ENCODE measurements at places on chromosomes 7 and 10.
A peak's percentile ranks its signal among the peaks of the same experiment; 100 is the strongest.

- no peak for DNase-seq
These were observed 48.7 kb downstream of the ANK3 start for GRCh38 chr10:60340973-60341372.

- DNase-seq = no peak
These were observed 28.8 kb upstream of the CHST15 start for GRCh38 chr10:124122211-124122610.

GRCh38 chr10:116101616-116102315 is 171.2 kb downstream of the GFRA1 start:
- DNase-seq = no peak

- no peak for DNase-seq
These were observed 196.5 kb downstream of the HERPUD2 start for GRCh38 chr7:35498416-35498815.

- DNase-seq = no peak
These were observed 584.6 kb upstream of the POM121L12 start for GRCh38 chr7:52450816-52451215.

- no peak for DNase-seq
These were observed 314.9 kb upstream of the SEMA3A start for GRCh38 chr7:84509522-84509921.

DNA sequence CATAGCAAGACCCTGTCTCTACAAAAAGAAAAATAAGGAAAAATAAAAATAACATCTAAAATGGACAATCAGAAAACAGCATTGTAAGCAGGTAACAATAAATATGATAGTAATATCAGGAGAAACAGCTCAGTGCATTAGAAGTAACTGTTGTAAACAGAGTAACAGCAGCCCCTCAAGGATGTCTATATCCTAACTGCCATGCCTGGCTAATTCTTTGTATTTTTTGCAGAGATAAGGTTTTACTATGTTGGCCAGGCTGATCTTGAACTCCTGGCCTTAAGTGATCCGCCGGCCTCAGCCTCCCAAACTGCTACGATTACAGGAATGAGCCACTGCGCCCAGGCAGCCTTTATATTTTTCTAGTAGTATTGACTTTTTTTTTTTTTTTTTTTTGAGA is 7.5 kb downstream of the SORBS1 start:
- DNase-seq = no peak

DNA sequence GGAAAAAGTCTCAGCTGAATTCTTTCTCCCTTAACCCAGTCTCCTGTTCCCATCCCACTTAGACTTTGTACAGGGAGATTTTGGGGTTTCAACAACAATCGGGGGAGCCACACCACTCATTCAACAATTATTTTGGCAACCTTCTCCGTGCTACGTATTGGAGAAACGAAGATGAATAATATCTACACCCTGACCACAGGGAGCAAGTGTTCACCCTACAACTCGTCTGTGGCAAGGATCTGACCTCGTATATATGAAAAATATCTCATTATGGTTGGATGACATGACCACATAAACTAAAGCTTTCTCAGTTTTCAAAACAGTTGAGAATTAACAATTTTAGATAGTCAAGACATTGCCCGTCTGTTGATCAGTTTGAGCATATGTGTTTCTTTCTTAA is 302.1 kb downstream of the CACNA2D1 start:
- DNase-seq = no peak

DNA sequence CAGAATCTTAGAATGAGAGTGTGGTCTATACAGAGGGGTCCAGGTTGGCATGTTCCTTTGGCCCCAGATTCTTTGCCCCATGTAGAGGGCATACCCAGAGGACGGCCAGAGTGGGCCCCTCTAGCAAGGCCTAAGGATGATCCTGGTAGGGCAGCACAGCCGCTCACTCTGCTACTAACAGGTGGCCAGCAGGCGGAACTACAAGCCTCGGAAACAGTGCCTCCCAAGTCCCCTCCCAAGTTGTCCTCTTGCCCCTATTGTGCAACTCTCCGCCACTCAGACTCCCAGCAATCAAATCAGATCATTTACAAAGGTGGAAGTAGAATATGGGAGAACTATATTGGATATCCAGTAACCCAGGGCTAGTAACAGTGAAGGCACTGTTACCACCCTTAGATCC is 107.4 kb downstream of the STRA8 start:
- DNase-seq = no peak

GRCh38 chr10:8913720-8914119 is 859.2 kb downstream of the GATA3 start:
- peak; percentile 10 for DNase-seq

DNA sequence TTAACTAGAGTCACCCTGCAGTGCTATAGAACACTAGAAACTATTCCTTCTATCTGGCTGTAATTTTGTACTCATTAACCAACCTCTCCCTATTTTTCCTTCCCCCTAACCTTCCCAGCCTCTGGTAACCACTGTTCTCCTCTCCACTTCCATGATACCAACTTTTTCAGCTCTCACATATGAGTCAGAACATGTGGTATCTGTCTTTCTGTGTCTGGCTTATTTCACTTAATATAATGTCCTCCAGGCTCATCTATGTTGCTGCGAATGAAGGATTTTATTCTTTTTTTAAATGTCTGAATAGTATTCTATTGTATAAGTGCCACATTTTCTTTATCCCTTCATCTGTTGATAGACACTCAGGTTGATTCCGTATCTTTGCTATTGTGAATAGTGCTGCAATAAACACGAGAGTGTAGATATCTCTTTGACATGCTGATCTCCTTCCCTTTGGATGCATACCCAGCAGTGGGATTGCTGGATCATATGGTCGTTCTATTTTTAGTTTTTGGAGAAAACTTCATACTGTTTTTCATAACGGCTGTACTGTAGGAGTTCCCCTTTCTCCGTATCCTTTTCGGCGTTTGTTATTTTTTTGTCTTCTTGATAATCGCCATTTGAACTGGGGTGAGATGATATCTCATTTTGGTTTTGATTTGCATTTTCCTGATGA is 101.4 kb downstream of the FAM107B start:
- no peak for DNase-seq

- DNase-seq = no peak
These were observed 106.6 kb upstream of the TNS3 start for GRCh38 chr7:47688311-47689100.

DNA sequence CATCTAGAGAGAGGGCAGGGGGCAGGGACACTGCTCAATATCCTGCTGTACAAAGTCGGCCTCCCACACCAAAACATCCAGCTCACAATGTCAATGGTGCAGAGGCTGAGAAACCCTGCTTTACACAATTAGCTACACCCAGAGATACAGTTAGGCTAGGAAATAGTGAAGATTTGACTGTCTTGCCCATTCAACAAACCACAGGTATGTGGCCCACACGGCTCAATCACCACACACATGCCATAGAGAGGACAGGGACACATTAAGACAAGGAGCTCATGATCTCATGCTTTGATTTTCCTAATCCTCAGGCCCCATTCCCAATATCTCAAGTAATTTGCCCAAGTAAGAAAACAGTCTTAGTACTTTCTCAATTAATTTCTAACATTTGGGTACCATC is 110.4 kb downstream of the OSBPL3 start:
- DNase-seq = no peak

- peak; percentile 44 for DNase-seq
These were observed 72.4 kb downstream of the ABCC2 start for GRCh38 chr10:99854860-99855259.

DNA sequence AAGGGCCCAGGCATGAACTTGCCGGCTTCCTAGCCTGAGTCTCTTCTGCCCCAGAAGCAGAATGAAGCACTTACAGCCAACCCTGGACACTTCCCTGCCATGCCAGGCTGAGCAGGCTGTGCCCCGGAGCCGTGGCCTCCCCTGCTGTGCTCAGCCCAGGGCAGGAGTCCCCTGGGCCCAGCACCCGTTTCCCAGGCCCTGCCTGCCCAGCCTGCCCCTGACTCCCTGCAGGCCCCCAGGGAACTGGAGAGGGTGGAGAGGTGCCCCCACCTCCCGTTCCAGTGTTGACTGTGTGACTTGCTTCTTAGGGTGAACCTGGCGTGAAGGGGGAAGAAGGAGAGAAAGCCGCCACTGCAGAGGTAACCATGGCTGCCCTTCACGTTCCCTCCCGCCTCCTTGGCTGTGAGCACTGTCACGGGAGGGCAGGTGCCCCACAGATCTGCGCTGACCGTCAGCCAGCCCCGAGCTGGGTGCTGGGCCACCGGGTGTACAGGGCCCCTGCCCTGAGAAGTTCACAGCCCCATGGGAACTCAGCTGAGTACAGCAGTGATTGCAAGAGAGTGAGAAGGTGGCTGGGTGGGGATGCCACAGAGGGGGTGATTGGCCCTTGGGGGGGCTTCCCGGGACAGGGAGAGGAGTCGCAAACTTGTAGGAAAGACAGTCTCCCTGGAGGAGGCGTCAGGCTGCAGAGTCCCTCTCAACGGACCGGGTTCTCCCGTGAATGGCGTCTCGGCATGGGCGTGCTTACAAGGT is 75.9 kb downstream of the MYL10 start:
- DNase-seq = no peak

- DNase-seq = no peak
These were observed 26.4 kb downstream of the BBS9 start for GRCh38 chr7:33155811-33156210.

GRCh38 chr7:79709574-79710409 is 256.3 kb upstream of the MAGI2 start:
- DNase-seq = no peak

DNA sequence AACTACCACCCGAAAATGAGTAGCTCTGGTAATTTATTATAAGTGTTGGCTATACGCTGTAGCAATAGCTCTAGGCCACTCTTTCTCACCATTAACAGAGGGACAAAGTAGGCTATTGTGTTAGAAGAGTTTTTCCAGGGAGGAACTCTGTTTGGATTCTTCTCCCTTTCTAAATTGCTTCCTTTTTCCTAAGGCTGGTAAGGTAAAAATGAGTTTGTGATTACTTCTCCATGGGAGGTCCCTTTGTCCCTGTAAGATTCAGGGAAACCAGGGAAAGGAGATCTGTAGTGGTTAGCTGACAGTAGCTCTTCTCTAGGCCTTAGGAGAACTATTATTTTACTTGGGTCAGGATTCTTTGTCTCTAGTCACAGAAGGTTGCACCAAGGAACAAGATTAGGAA is 23.2 kb upstream of the SEMA3E start:
- DNase-seq = no peak

- DNase-seq = no peak
These were observed 79.7 kb downstream of the TBXAS1 start for GRCh38 chr7:139908792-139909191.

DNA sequence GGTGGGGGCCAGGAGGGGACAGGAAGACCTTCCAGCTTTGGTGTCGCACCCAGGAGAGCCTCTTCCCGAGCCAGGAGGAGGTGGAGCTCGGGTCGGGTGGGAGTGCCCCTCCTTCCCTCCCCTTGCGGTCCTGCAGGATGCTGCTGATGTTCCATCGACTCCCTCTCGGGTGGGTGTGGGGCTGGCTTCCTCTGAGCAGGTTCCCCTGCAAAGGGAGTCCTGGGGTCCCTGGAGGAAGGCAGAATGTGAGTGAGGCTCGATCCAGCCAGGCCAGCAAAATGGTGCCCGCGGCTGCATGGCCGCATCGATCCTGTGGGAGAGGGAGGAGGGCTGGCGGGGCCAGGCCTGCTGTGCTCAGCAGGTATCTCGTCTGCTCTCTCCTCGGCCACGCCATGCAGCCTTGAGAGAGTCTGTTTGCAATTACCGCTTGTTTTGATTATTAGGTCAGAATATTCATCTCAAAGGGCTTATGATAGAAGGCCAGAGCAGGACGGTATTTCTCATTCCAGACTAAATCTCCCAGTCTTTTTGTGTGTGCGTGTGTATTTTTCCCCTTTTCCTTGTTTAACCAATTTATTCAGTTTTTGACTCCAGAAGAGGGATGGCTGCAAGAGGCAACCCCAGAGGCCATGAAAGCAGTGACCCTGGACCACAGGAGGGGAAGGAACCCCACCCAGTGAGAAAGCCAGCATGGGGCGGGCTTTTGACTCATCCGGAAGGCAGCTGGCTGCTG is 137.3 kb upstream of the ZMIZ1 start:
- DNase-seq = peak; percentile 34

Measured in kidney capillary endothelial cell (primary cell).